ENCODE measurements at places on chromosomes 7 and 10.

GRCh38 chr7:128591705-128592104, 80.4 kb upstream of the GARIN1A start:
- no peak for DNase-seq

DNA sequence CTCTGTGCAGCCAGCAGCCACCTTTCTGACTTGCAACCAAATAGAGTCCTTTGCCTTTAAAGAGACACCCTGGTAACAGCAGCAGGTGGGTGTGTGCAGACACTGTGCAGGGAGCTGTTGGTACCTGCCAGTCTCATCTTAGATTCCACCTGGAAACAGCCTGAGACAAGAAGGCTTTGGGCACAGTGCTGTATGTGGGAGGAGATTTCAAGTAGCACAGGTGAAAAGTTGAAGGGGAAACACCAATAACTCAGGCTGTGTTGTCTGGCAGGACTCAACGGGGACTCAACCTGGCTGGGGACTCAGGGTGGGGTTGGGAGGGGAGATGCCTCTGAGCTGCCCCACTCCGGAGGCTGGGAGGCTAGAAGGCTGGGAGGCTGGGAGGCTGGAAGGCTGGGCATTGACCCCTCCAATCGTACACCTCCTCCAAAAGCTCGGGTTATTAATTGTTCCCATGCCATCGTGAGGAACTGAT, 6.7 kb downstream of the CPXM2 start:
- no peak for DNase-seq

GRCh38 chr10:98055841-98056516, 25.6 kb upstream of the CRTAC1 start:
- DNase-seq = no peak

- no peak for DNase-seq
These were observed 56.1 kb upstream of the WNT16 start for GRCh38 chr7:121272676-121273075.

- DNase-seq = no peak
These were observed 113.5 kb upstream of the IL6 start for GRCh38 chr7:22613496-22613895.

- no peak for DNase-seq
These were observed 6.6 kb downstream of the CUBN start for GRCh38 chr10:17122726-17123661.

- no peak for DNase-seq
These were observed 645.7 kb downstream of the DNAJB9 start for GRCh38 chr7:109215341-109215740.

- no peak for DNase-seq
These were observed 811 bp downstream of the GPC2 start for GRCh38 chr7:100176096-100177044.

DNA sequence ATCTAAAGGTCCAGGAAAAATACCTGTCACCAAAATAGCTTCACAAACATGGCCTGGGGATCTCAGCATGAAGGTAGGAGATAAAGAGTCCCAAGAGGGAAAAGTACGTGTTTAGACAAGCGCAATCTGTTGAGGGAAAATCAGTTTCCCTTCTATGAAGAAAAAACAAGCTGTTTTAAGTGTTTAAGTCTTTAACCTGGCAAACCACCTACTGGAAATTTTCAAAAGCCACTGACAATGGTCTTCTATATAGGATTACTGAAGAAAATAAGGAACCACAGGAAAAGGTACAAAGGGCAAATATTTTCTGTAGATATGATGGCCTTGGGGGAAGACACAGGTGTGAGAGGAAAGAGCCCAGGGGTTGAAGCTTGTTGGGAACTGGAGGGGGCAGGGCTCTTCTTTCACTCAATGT, 21.2 kb downstream of the ALDH18A1 start:
- no peak for DNase-seq

DNA sequence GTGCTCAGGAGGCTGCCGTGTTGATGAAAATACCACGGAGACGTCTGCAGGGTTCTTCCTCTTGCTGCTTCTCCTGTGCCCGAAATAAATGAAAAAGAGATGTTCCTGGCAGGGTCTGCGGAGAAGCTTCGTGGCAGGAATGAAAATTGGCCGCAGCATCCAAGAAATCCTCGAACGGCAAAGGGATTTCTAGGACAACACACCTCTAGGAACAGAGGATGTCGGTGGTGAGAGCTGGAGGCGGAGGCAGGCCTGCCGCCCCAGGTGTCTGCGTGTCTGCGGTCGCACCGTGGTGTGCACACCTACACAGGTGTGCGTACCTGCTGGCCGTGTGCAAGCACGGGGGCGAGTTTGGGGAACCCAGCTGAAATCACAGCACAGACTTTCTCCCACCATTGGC, 43.4 kb downstream of the TMEM130 start:
- DNase-seq = no peak

- no peak for DNase-seq
These were observed 29.7 kb upstream of the INMT start for GRCh38 chr7:30722187-30722586.
